Adipose tissue (tissue), 3 donors: ENCODE measurements at places on chromosomes 1 and 21. TPM values are rescaled to one million over a fixed set of nuclear protein-coding genes. Genes with fewer than 3 reads are reported as not detected.

Gene IL12RB2
- polyA plus RNA-seq: 0.90 TPM

Gene TMEM200B
- polyA plus RNA-seq: 7.1 TPM

Gene MX2
- 2.4 TPM for polyA plus RNA-seq

Gene UMODL1
- polyA plus RNA-seq: not detected

Gene B3GALT5
- polyA plus RNA-seq: 0.18 TPM
